Activated CD4-positive, alpha-beta T cell treated with anti-CD3 and anti-CD28 coated beads for 48 hours (primary cell): ENCODE measurements at places on chromosomes 5 and 9.

GRCh38 chr5:73728493-73729273 is 102.7 kb downstream of the ARHGEF28 start:
- DNase-seq = no peak

DNA sequence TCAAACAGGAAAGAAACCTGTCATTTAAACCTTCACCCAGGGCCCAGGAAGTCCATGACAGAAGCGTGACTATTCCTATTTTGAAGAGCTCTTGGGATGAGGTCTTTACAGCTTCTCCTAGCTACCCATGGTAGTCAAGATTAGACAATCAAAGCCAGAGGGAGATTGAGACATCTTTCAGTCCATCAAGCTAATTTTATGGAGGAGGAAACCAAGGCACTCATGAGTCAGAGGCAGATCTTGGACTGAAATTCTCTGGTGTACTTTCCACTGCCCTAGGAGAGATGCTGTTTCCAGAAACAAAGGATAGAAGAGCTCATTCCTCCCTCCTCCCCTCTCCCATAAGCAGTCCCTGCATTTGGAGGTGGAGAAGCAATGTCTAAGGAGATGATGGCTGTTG is 9.2 kb downstream of the TNFSF8 start:
- DNase-seq = no peak

GRCh38 chr9:93828331-93829097 is 126.6 kb downstream of the BARX1 start:
- DNase-seq = no peak

- no peak for DNase-seq
Observed at GRCh38 chr9:85056203-85056572, 386.7 kb downstream of the NTRK2 start.

- no peak for DNase-seq
Observed at GRCh38 chr5:115985802-115986757, 23.8 kb downstream of the LVRN start.

- no peak for DNase-seq
Observed at GRCh38 chr5:14467886-14468285, 113.7 kb upstream of the OTULINL start.

DNA sequence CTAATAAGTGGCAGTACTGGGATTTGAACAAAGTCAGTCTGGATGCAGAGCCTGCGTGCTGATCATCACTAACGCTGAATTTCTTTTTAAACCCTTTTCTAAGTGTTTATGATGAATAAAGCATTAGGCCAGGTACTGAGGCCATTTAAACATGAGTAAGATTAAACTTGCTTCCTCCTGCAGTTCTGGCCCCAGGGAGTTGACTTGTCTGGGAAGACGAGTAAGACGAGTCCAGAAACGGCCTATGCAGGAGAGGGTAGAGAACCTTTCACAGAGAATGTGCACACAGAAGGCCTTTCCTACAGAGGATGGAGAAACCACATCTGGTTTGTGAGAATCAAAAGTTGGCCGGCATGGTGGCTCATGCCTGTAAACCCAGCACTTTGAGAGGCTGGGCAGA is 42.9 kb downstream of the SPRY4 start:
- no peak for DNase-seq

- DNase-seq = no peak
Observed at GRCh38 chr5:96818125-96818788, 10.5 kb upstream of the ERAP1 start.

DNA sequence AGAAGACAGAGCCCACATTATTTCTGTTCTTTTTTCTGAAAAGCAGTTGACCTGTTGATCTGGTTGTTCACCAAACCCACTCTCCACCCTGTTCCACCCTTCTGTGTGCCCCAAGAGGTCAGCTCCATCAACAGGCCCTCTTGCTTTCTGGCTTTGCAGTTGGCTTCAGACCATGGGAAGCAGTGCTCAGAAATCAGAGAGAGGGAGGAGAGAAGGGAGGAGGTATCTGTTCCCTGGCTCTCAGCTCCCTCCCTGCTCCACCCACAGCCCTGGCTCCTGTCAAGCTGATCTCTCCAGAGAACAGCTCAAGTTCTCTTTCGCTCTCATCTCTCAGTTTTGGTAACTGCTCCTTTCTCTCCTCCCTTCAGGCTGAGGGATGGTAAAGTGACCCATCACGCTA is 144.2 kb upstream of the RAI14 start:
- no peak for DNase-seq

- DNase-seq = no peak
Observed at GRCh38 chr9:127539259-127539981, 72.7 kb upstream of the STXBP1 start.

GRCh38 chr5:107618242-107618641 is 52.5 kb downstream of the EFNA5 start:
- no peak for DNase-seq

GRCh38 chr5:172407822-172408221 is 46.5 kb downstream of the SH3PXD2B start:
- DNase-seq = no peak

GRCh38 chr5:72386639-72387038 is 66.5 kb downstream of the PTCD2 start:
- DNase-seq = no peak

GRCh38 chr5:72938206-72938605 is 17.6 kb upstream of the FCHO2 start:
- no peak for DNase-seq

DNA sequence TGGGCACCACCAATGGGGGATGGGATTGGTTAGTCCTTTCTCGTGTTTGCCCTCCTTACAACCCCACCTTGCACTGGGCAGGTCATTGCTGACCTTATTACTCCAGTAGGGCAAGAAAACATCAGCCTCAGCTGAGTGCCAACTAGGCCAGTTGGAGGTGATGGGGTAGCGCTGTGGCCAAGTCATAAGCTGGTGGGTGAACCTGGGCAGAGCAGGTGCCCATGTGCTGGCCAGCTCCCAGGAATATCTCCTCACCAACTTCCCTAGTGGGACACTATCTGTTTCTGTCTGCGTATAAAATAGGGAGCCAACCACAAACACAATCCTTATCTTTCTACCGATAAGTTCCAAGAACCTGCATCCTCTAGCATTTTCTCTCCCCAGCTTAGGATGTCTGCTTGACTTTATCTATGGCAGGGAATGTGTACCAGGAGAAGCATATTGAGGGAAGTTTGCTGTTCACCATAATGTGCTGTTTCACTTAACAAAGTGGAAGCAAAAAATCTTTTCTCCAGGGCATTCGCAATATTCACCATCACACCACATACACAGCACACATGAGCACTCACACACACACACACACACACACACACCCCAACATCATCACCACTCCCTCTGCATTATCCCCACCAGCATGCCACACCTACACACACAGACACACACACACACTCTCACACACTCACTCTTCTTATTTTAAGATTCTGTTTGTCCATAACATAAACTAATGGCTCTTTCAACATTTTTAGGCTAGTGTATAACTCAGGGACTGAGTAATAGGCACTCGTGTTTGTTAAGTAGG is 390.0 kb downstream of the ENC1 start:
- no peak for DNase-seq

GRCh38 chr5:95177456-95177855 is 107.4 kb downstream of the MCTP1 start:
- no peak for DNase-seq

- no peak for DNase-seq
Observed at GRCh38 chr5:35294976-35295375, 64.7 kb upstream of the PRLR start.

GRCh38 chr5:135829681-135830383 is 4.6 kb upstream of the SLC25A48 start:
- peak; percentile 72 for DNase-seq

DNA sequence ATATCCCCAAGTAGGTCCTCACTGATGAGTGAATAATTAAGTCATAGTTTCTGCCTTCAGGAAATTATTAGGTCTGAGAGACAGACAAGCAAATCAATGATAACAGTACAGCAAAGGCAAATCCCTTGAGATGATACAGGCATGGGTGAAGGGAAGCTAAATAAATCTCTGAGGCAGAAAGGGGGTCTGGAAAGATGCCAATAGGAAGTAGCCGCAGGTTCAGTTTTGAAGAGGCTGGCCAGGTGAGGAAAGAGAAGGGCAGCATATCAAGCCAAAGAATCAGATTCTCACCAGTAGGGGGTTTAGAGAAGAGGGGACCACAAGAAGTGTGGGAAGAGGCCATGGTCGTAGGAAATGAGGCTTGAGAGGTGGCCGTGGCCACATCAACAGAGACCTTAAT is 85.8 kb downstream of the KIAA1958 start:
- no peak for DNase-seq

GRCh38 chr9:10055886-10056395 is 556.9 kb downstream of the PTPRD start:
- DNase-seq = no peak

DNA sequence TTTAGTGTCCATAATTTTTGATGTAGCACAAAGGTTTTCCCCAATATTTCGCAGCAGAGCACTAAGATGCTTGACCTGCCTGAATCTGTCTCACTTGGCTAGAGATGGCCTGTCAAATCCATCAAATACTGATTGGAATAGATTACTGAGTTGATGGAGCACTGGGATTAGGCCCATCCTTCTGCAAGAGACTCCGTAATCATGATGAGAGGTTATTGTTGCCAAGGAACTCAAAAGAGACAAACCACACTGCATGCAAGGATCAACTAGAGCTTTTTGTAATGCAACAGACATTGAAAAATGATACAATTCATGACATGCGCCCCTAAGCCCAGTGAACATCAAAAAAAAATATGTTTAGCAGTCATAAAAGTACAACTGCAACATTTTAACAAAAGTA is 585.3 kb upstream of the GRAMD2B start:
- DNase-seq = no peak

GRCh38 chr9:113656771-113657670 is 193.5 kb downstream of the RGS3 start:
- DNase-seq = no peak

DNA sequence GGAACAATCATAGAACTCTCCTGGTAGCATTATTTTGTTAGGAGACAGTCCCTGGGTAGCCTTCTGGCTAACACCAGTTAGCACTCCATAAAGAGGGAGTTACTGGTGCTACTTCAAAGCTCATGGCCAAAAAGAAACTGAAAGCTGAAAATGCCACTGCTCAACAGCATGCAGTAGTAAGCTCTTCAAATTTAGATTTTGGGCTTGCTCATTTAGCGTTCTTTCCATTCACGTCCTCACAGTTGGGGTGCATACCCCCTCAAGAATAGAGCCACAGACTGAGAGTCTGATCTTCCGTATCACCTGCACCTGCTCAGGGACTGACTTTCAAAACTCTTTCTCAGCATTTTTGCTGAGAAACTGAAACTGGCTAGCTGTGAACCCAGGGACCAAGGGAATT is 24.7 kb downstream of the NTRK2 start:
- DNase-seq = no peak

GRCh38 chr5:98630621-98631020 is 142.8 kb upstream of the RGMB start:
- DNase-seq = no peak

GRCh38 chr9:115006660-115007059 is 76.3 kb upstream of the TNFSF8 start:
- DNase-seq = peak; percentile 52

GRCh38 chr9:136409557-136410455 is 608 bp downstream of the ENTR1 start:
- peak; percentile 58 for DNase-seq

DNA sequence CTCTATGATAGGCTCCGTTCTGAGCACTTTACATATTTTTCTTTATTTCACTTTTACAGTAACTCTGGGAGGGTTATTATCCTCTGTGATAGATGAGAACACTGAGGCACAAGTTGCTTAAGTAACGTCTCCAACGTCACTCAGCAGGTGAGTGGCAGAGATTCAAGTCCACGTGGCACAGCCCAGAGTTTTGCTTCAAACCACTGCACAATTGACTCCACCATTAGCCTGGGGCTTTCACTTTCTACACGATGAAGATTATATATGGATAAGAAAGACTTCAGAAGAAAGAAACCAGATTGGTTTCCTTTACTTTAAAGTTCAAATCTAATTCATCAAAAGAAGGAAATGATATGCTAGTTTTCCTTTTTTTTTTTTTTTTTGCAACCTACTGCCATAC is 245.9 kb downstream of the SYK start:
- DNase-seq = peak; percentile 81

DNA sequence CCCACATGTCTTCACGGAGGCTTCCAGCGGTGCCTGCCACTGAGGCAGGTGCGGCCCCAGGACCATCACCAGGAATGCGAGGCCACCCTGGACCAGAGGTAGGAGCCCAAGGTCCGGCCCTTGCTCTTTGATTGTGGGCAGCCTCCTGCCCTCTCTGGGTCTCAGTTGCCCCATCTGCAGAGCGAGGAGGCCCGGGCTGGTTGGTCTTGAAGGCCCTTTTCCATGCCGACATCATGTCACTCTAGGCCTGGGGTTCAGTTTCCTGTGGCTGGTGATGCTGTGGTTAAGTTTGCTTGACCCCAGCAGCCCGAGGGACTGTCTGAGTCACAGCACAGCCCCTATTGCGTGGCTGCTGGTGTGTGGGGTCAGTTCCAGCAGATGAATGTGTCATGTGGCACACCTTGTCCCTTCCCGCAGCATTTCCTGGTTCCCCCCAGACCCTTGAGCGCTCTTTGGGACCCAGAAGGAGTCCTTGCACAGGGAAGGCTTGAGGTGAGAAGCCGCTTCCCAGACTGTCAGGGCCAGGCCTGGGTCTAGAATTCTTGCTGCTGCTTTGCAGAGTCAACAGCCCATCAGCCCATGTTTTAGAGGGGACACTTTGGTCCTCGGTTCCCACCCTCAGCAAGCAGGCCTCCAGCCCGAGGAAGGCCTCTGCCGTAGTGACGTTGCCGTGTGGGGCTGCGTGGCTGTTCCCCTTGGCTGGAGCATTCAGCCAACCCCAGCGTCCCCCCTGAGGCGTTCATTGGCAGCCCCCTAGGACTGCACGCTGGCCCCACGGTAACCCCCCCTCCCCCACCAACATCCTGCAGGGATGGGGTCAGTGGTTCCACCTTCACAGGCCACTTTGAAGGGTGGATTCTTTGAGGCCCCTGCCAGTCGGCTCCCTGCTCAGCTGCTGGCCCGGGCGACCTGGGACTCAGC is 31.0 kb upstream of the HMCN2 start:
- no peak for DNase-seq

DNA sequence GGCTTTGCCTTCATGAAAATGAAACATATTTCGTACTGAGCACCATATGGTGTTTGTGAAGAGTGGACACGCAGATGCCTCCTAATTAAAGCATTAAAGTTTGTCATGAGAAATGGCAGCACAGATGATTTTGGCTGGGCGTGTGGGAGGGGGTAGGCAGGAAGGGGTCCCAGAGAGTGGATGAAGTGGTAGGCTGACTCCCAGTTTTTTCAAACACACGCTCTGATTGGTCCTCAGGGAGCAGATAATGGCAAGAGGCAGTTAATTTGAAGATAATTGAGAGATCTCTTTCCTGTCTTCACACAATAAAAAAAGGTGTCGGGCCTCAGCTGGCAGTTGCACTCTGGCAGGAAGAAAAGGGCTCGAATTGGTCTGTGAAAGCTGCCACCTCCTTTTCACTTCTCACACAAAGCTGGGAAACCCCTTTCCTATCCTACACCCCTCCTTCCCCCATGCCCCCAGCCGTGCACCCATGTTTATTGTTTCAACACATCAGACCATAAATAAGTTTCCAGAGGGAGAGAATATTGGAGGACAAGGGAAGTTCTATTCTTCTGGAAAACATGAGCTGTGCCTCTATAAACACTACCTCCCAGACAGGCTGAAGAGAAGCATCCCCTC is 429.6 kb downstream of the ARHGEF28 start:
- DNase-seq = no peak

- DNase-seq = no peak
Observed at GRCh38 chr9:90449213-90449925, 193.3 kb downstream of the DIRAS2 start.
